Activated CD8-positive, alpha-beta T cell treated with anti-CD3 and anti-CD28 coated beads, Interleukin-2, amount 10 ng/mL, durations not matched to agents 7 days and 5 days (primary cell): ENCODE measurements at places on chromosomes 6 and 20. TPM values are rescaled to one million over a fixed set of nuclear protein-coding genes. Genes with fewer than 3 reads are reported as not detected.

Gene GCNT2
- 6.9 TPM for total RNA-seq

DNA sequence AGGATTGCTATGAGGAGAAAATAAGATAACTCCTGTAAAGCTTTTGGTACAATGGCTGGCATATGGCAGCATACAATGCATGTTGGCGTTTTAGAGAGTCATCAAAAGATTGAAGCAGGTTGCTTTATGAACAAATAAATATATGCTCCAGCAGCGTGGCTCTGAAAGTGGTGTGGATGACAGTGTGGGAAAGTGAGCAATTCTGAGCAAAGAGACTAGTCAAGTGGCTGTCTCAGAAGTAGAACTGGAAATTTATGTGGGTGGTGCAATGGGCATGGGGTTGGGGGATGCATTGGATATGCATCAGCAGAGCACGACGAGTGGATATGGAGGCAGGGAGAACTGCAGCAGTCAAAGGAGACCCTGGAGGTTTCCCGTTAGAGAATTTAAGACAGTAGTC lies 66.2 kb upstream of the PHACTR2 start:
- DNase-seq: no peak

DNA sequence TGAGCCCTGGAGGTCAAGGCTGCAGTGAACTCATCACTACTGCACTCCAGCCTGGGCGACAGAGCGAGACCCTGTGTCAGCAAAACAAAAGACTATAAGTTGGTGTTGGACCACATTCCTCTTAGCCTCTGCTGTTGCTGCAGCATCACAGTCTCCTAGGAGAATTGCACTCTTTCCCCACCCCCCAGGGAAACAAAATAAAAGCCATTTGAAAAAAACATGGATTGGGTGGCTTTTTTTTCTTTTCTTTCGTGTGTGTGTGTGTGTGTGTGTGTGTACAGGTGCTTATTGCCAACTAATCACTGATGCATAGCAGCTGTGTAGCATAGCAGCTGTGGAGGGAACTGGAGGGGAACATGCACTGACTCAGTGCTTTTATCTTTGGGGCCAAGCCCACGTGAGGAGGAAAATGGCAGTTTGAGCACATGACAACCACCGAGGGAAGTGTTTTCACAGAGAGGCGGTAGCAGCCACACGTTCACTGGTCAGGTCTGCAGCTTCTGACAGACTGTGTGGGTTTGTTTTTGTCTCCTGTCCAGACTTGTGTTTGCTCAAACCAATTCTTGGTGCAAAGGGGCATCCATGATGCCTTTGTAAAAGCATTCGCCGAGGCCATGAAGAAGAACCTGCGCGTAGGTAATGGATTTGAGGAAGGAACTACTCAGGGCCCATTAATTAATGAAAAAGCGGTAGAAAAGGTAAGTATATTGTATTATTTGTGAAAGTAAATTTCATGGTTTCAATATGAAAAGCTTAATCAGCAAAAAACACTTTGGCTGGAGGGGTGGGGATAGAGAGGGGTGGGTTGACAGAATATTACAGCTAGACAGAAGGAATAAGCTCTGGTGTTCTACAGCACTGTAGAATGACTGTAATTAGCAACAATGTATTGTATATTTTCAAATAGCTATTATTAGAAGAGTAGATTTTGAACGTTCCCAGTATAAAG lies 27.7 kb downstream of the ALDH5A1 start:
- DNase-seq: no peak

DNA sequence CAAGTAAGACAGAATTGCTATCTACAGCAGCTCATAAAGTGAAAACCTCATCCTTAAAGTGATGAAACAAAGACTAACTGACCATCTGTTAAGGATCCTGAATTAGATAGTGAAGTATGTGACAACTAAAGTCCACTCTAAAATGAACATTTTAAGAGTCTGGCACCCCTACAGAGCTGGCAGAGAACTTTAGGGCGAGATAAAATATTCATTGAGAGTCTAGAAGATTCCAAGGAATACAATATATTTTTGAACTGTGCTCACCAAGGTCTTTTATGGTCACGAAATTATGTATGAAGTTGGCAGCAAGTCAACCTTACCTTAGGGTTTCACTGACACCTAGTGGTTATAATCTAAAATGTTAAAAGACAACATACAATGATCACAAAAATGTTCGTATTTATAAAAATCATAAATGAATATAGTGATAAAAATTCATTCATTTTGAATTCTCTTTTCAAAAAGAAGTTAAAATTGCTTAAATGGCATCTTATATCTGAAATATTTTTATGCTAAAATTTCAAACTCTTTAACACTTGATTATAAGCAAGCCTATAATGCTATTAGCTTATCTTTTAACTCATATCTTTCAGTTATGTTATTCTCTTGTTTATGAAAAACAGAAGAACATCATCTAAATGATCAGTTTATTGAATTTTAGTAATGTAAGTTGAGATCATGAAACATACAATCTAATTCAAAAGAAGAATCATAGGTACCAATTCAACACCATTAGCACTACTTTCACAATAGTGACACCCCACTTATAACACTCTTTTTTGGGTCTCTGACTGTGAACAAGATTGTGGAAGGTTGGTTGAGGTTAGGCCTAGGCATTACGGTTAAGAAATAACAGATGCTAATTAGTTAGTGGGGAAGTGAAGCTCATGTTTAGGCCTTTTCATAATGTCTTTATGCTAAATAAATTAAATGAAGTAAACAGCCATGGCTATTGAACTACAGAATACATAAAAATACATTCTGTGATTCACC lies 27.5 kb downstream of the RSPH3 start:
- no peak for DNase-seq

DNA sequence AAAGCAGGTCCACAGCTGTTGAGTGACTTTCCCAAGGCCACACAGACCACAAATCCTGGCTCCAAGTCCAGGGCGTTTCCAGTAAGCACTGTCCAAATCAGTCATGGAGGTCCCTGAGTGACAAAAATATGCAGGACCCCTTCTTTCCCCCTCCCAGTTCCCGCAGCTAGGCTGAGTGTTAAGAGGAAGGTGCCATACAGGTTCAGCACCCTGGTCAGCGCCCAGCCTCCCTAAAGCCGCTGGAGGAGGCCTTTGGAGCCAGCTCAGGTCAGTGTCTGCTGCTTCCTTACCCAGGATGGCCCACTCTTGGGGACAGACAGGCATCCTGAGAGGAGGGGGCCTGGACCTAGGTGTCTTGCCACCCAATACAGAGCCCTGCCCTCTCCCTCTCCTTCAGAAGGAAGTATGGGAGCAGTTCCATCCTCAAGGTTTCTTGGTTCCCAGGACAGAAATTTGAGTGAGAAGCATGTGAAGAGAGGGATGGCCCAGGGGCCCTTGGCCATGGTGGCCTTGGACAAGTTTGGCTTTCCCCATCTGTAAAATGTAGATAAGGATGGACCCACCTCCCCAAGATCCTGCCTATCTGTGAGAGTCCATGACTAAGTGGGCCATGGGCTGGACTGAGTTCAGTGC lies 13.2 kb downstream of the TMEM74B start:
- DNase-seq: peak; percentile 43
